Suprapubic skin (tissue), 4 donors: ENCODE measurements at places on chromosomes 13 and 19.

DNA sequence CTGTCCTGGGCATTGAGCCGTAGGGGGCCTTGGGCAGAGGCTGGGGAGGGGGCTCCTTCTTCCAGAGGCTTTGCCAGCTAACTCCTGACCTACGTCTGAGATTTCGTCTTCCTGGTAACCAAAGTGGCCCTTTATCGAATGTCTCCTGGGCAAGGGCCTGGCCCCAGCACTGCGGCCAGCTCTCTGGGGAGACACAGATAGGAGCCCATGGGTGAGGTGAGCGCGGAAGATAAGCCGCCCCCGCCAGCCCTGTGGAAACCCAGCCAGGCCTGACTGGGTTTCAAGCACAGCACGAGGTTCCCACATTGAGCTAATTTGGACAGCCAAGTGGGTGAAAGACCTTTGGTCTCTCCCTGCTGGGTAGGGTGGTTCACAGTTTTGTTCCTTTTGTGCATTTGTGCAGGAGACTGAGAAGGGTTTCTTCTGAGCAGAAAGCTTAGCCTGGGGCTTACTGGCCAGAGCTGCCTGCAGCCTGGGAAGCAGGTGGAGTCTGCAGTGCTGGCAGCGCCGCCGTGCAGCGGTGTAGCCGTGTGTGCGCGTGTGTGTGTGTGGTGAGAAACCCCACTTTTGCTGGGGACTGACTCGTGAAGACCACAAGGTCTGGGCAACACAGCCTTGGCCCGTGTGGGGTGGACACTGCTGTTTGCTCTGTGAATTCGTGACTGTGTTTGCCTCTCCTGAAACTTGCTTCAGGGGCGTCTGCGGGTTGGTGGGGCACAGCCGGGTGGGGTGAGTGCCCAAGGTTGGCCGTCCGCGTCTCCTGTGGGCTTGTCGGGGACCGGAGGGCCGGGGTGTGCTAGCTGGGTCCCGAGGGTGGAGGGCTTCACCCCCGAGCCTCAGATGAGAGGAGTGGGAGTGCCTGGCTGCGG is 2.5 kb downstream of the BSG start:
- peak; percentile 56 for DNase-seq

- no peak for DNase-seq
Observed at GRCh38 chr19:46759206-46759605, 13.0 kb upstream of the STRN4 start.

GRCh38 chr13:96785986-96786385 is 208.3 kb downstream of the OXGR1 start:
- no peak for DNase-seq

DNA sequence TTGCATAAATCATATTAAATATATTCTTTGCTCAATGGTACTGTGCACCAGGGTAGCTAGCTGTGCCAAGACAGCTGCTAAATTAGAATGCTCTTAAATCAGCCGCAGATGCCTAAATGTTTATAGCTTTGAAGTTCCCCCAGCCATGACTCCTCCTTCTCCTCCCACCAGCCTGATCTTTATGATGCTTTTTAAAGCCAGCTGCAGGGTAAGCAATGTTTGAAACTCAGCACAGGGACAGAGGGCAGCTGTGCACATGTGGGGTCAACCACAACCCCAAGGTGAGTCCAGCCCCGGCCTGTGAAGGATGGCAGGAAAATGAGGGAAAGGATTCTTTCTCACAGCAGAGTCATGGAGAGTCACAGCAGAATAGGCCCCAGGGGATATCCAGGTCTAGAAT is 635.7 kb downstream of the UQCRFS1 start:
- no peak for DNase-seq

GRCh38 chr13:51740698-51741097 is 63.3 kb downstream of the DHRS12 start:
- DNase-seq = no peak

- DNase-seq = no peak
Observed at GRCh38 chr19:51916167-51916566, 11.1 kb upstream of the ZNF613 start.

DNA sequence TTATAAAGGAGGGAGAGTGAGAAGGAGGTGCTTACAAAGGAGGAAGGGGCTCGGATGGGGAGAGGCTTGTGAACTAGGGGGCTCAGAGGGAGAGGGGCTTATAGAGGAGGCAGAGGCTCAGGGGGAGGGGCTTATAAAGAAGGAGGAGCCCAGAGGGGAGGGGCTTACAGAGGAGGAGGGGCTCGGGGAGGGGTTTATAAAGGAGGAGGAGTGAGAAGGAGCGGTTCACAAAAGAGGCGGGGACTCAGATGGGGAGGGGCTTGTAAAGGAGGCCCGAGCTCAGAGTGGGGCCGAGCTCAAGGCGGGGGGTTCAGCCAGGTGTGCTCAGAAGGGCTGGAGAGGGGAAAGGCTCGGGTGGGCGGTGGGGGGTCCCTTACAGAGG is 500 bp downstream of the SMIM24 start:
- no peak for DNase-seq

DNA sequence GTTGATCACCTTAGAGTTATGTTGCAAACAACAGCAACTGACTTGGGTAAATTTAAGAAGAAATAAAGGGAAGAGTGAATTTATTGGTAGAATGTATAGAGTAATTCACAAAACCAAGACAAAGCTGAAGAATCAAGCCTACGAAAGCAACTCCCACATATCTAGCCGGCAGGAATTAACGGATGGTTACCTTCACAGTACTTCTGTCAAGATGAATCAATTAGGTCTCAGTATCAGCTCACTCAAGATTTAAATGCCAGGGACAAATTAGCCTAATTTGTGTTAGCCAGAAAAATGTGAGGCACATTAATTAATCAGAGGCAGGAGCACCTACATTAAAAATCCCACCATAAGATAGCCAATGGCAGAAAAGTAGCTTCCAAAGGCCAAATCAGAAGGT is 10.7 kb downstream of the KPNA3 start:
- no peak for DNase-seq

DNA sequence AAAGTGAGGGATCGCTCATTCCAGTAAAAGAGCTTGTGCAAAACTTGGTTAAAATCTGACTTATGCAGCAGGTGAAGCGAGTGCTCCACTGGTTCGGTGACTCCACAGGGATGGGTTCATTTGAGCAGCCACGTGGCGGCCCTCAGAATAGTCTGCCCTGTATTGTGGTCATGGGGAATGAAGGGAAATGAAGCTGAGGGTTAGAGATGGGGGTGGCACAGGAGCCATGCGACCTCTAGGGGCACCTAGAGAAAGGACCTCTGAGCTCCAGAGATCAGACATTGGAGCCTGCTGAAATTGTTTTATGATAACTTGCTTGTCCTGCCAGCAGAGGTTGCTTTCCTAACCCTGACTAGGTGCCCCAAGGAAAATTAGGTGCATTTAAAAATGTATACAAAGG is 26.6 kb downstream of the CBY2 start:
- DNase-seq = no peak

GRCh38 chr13:49146950-49147355 is 73.2 kb upstream of the MLNR start:
- DNase-seq = no peak

GRCh38 chr19:33639035-33639681 is 17.4 kb downstream of the CHST8 start:
- DNase-seq = peak; percentile 27

- DNase-seq = no peak
Observed at GRCh38 chr19:4267101-4267900, 11.8 kb upstream of the SHD start.

GRCh38 chr19:40231544-40232424 is 5.3 kb upstream of the CCNP start:
- DNase-seq = no peak

- DNase-seq = no peak
Observed at GRCh38 chr13:30808600-30808999, 73.3 kb downstream of the ALOX5AP start.

- no peak for DNase-seq
Observed at GRCh38 chr13:54078271-54078870, 1049.8 kb downstream of the OLFM4 start.

GRCh38 chr13:100497389-100497788 is 91.2 kb downstream of the GGACT start:
- DNase-seq = no peak

DNA sequence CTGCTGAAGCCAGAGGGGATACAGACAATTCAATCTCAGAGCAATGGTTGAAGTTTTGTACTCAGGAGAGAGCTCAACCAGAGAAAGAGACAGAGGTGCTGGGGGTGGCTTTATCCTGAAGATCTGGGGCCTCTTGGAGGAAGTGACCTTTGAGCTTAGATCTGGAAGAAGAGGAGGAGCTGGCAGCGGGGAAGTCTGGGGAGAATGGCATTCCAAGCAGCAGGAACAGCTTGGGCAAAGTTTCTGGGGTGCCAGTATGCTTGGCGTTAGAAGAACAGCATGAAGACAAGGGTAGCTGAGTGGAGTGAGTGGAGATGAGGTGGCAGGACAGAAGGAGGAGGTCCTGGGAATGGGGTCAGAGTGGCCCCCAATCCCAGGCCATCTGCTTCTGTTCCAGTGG is 11.3 kb downstream of the MAST3 start:
- DNase-seq = no peak

DNA sequence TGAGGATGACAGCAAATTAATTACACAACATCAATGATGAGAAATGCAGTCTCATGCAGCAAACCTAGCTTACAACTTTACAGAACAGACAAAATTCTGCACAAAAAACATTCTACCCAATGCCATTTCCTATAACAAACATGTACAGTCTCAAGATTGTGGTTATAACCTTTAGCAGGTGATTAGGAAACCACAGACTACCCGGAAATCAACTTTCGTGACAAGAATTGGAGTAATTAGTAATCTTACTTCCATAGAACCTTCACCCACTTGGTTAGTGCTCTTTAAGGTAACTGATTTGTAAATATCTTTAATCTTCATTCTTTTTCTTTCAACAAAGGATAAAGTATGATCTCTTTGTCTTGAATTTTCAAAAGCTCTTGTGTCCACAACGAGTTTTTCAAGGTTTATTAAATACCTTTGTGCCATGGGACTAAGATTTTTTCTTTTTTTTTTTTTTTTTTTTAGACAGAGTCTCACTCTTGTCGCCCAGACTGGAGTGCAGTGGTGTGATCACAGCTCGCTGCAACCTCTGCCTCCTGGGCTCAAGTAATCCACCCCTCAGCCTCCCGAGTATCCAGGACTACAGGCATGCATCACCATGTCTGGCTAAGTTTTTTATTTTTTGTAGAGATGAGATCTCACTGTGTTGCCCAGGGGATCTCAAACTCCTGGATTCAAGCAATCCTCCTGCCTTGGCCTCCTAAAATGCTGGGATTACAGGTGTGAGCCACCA is 78.8 kb downstream of the MAP4K1 start:
- DNase-seq = no peak

DNA sequence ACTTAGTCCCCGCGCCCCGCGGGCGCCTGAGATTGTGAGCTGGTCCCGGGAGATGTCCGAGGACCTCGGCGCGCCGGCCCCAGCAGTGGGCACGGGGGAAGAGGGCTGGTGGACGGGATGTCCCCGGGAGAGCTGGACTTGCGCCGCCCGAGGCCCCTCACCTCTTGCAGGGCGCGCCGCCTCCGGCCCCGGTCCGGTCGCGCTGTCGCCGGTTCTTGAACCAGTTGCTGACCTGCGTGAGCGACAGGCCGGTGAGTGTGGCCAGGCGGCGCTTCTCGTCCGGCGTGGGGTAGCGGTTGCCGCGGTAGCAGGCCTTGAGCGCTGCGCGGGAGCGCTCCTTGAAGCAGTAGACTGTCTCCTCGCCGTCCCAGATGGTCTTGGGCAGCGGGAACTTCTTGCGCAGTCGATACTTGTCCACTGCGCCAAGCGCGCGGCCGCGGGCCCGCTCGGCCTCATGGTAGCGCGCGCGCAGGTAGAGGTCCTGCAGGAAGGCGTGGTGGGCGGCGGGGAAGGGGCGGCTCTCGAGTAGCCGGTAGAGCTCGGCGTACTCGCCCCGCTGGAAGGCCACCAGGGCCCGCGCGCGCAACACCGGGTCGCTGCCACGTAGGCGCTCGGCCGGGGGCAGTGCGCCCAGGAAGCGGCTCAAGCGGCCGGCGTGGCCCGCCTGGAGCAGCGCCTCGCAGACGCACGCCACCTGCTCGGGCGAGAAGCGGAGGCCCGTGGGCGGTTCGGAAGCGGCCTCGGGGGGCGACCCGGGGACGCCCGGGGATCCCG is 984 bp downstream of the SIX5 start:
- peak; percentile 84 for DNase-seq

DNA sequence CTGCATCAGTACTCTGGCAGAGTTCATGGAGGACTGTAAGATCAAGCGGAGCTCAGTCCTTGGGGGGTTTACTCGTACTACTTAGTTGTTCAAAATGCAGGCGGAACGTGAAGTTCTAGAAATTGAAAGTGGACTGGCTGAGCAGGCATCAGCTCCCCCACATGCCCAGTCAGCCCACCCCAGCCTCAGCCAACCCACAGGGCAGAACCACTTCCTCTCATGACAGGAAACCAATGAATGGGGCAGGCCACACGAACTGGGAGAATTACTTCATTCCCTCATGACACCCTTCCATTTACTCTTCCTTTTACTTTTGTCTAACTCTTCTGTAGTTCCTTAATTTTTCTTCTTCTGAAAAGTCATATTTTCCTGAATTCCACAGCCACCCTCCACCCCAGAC is 71.9 kb downstream of the FLT1 start:
- DNase-seq = no peak

DNA sequence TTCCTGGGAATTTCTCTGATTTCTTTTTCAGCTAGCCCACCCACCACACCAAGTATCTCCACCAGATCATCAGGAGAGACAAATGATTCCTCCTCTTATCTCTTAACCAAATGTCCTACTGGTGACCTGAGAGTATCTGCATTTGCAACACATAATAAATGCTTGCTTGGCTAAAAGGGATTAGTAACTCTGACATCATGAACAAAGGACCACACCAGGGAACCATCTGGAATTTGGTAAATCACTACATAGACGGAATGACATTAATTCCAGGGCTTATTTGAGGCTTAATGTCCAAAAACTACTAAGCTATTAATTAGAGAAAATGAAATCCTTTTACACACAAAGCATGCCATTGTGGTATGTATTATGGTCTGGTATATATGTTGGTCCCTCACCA is 139.0 kb downstream of the RAP2A start:
- DNase-seq = no peak

DNA sequence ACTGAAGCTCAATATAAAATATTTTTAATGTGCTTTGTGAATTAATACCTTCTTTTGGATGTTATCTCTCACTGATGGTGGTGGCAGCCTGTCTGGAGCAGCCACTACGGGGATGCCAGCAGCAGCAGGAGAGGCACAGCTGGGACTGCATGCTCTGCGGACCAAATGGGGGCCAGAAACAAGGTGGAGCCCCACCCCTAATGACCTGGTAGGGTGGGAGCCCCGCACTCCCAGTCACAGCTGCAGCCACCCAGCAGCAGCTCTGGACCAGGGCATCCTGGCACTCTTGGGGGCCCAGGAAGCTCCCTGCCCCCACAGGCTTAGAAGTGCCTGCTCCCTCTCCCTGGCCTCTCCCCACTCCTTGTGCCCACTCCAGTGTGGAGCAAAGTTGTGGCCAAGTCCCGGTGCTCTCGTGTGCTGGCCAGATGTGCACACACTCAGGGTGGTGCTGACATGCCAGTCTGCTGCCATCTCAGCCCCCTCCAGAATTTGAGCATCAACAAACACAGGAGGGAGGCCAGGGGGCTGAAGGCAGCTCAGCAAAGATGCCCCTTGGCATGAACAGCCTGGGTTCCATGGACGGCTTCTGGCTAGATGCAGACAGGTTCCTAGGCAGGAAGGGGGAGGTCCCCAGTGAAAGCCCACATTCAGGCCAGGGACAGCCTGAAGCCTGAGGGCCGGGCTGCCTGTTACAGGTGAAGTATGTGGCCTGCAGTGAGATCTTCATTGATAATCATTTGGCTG is 696.7 kb upstream of the SLITRK5 start:
- no peak for DNase-seq

- no peak for DNase-seq
Observed at GRCh38 chr13:110448230-110448629, 113.3 kb downstream of the RAB20 start.
